ENCODE measurements at places on chromosomes 12 and 14. TPM values are rescaled to one million over a fixed set of nuclear protein-coding genes. Genes with fewer than 3 reads are reported as not detected.

EML1 gene
- total RNA-seq = 30.2 TPM

LGALS3 gene
- 178 TPM for total RNA-seq

DNA sequence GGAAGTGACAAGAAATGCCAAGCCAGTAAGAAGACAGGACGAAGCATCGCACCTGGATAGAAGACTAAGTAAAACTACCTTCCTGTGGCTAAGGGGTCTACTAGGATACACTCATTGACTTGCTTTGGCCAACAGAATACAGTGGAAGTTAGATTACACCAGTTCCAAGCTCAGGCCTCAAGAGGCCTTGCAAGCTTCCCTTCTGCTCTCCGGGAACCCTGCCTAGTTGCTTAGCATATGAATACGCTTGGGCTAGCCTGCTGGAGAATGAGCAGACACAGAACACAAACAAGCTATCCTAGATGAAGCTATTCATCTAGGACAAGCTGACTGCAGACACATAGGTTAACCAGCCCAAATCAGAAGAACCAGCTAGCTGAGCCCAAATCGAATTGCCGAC is 97.0 kb downstream of the DPF3 start:
- no peak for DNase-seq

DNA sequence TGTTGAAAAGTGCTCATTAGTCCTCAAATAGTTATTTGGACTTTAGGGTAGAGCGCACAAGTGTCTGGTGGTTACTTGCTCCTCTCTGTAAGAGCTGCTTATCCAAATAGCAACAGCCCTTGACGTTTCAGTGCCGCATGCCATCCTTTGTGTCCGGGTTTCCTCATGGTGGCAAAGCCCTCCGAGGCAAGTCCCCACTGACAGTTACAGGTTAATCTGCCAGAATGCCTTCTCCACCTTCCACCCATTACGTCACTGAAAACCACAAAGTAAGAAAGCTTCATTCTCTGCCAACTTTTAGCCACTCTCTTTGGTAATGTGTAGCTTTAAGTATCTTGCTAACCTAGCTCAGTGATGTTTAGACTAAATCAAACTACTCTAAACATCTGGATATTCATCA is 78.6 kb downstream of the POLR3B start:
- no peak for DNase-seq

DNA sequence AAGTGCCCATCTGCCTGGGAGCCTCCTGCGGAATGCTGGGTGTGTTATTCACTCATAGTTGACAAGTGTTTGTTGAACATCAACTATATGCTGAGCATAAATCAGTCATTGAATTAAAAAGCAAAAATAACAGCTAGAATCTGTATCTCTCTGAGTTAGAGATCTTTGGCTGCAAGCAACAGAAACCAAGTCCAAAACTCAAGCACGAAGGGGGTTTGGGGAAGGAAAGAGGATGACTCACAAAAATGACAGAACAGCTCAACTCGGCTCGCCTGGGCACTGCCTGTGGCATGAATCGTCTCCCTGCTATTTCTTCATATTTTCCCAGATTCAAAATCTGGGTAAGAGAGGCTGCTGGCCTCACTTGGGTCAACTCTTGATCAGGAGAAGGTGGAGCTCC is 72.6 kb upstream of the NCOR2 start:
- DNase-seq = no peak

GRCh38 chr14:21220874-21221477 is 48.3 kb downstream of the HNRNPC start:
- DNase-seq = no peak
